ENCODE measurements at places on chromosomes 3 and 15.

GRCh38 chr15:25173241-25174028, 218.6 kb downstream of the SNRPN start:
- DNase-seq = no peak

GRCh38 chr3:186643493-186643892, 3.3 kb downstream of the FETUB start:
- DNase-seq = no peak

GRCh38 chr15:74060251-74060650, 22.1 kb downstream of the GOLGA6A start:
- no peak for DNase-seq

- DNase-seq = no peak
These were observed 91.3 kb downstream of the PLXNA1 start for GRCh38 chr3:127073941-127074820.

GRCh38 chr3:27186013-27186412, 183.2 kb downstream of the NEK10 start:
- no peak for DNase-seq

DNA sequence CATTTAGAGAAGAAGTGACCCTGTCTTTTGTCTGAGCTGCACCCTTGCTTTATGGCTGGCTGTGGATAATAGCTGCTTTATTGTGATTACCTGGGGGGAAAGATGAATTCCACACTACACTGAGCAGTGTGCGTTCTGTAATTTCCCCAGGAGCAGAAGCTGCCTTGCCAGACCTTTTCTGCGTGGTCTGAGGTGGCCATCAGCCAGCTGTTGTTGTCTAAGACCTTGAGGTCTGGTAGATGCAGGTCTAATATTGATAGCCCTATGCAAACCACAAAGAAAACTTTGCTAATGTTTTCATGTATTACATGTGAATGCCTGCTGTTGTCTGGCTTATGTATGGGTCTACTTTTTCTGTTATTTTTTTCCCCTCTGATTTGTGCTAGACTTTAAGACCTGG, 144.6 kb downstream of the THSD4 start:
- no peak for DNase-seq

DNA sequence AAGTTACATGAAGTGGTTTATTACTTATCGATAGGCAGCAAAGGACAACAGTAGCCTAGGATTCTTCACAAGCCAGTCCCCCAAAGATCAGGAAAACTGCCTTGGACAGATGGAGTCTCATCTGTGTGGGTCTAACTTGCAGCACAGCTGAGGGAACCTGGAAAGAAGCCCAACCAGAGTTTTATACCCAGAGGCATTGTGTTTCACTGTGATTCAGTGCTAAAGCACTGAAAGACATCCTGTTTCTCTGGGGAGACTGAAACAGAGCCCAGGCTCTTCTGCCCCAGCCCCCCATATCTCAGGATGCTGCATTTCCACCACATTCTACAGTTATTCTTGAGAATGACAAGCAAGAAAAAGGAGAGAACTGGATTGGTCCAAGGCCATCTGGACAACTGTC, 48.2 kb upstream of the PYDC2 start:
- DNase-seq = no peak

- DNase-seq = no peak
These were observed 210.7 kb upstream of the KCNH8 start for GRCh38 chr3:18937574-18937973.

DNA sequence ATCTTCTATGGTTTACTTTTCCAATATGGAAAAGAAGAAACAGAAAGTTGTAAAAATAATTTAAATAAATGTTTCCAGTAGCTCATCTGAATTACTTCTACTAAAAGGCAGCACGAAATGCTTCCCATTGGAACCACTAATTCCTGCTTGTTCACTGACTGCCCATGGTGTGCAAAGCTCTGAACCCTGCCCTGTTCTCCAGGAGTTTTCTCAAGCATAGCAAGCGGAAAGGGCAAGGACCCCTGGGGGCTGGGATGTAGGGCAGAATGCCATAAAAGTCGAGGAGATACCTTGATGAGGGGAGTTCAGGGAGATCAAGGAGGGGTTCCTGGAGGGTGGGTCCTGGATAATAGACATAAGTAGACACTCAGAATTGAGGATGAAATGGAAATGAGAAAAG, 35.3 kb upstream of the BNC1 start:
- no peak for DNase-seq

DNA sequence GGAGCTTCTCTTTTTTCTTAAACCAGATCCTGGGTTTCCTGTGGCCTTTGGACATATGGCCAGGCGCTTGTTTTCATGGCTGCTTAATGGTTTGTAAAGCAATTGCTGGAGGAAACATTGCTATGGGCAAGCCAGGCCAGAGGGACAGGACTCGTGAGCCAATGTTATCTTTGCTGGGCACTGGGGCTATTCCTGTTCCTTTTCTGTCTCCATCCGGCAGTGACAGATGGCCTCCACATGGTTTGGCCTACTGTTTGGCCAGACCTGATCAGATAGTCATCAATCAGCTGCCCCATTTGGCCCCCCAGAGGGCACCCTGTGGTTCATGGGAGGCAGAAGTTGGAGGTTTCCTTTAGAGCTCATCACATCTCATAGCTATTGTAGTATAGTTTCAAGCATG, 326.1 kb upstream of the ROPN1 start:
- no peak for DNase-seq

DNA sequence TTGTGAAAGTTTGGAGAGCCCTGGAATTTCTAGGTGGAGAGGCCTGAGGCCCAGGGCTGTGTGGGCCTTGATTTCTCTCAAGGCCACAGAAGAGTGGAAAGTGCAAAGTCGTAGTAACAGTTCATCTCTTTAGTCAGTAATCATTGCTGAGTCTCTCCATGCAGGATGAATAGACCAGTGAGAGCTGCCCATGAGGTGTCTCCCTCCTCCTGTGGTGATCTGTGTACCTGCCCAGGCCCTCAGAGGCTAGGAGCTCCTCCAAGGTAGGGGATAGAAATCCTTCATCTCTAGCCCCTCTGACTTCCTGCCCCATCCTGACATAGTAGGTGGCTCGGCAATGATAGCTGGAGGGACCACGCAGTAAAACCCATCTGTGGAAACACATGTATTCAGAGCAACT, 6.8 kb upstream of the IDH3A start:
- no peak for DNase-seq

DNA sequence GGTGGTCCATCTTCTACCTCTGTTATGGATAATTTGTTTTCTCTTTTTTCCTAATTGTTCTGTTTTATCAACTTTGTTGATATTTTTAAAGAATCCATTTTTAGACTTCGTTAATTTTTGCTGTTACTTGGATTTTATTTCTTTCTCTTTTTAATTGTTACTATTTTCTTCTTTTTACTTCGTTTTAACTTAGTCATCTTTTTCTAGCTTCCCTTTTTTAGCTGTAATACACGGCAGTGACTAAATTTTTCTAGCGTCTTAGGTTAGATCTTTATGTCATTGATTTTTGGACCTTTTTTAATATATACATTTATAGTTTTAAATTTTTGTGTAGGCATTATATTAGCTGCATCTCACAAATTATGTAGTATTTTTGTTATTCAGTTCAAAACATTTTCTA, 33.1 kb downstream of the ARIH2 start:
- DNase-seq = no peak

DNA sequence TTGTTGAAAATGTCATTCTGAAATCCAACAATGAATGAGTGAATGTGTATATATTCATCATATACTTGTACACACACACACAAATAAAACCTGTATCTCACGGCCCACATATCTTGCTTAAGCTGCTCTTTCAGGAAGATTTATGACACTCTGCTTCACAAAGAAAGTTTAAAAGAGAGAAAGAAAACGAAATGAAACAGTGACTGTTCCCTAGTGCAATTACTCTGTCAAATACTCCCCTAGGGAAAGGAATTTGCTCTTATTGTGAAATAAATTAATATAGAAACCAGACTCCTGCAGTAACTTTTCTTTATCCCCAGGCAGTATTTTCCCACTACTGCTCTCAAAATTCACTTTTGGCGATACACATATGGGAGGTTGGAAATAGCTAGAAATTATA, 329.1 kb downstream of the VPS13C start:
- no peak for DNase-seq

DNA sequence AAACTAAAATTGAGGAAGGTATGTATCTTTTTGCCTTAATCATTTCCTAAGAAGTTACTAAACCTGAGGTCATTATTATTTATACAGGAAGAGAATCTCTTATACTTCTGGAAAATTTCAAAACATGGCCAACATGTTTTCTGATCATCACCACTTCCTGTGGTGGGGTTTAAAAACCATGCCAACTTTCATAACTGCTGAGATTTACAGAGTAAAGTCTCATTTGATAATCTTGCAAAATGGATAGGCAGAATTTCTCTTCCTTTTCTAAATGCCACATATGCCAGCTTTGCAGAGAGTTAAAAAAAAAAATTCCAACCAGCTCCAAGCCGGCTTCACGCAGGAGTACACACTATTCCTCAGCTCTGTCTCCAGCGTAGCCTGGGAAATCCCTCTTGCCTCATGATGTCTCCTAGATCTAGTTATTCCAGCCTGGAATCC, 124.3 kb upstream of the SPRED1 start:
- no peak for DNase-seq

- DNase-seq = no peak
These were observed 1.5 kb downstream of the FAH start for GRCh38 chr15:80154336-80154735.

GRCh38 chr15:56917652-56918045, 795 bp upstream of the TCF12 start:
- DNase-seq = no peak

GRCh38 chr3:11140713-11141104, 13.6 kb upstream of the HRH1 start:
- DNase-seq = no peak

DNA sequence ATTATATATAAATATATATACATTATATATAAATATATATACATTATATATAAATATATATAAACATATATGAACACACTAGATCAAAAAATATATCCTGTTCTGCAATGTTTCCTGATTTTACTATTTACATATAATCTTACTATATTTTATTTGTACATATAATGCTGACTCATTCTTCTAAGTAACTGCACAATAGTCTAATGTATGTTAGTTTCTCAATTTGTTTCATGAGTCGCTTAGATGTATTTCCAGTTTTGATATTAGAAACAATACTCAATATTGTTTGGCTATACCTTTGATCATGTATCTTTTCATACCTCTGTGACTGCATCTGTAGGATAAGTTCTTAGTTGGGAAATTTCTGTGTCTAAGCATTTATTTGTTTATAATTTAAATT, 669.9 kb upstream of the CCDC54 start:
- DNase-seq = no peak

DNA sequence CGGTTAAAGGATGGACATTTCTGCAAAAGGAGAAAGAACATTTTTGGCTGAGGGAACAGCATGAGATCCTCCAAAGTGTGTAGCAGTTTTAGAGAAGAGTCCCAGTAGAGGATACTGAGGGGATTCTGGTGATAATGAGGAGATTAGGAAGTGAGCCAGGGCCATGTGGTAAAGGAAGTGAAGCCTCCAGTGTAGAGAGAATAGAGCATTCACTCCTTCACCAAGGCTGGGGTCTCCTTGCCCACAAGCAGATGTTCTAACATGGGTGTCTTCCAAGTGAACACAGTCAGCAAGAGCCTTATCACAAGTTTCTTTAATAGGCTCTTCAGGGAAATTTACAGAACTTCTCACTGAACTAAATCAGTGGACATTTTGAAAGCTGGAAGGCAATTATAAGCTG, 173.7 kb downstream of the SSR3 start:
- no peak for DNase-seq

DNA sequence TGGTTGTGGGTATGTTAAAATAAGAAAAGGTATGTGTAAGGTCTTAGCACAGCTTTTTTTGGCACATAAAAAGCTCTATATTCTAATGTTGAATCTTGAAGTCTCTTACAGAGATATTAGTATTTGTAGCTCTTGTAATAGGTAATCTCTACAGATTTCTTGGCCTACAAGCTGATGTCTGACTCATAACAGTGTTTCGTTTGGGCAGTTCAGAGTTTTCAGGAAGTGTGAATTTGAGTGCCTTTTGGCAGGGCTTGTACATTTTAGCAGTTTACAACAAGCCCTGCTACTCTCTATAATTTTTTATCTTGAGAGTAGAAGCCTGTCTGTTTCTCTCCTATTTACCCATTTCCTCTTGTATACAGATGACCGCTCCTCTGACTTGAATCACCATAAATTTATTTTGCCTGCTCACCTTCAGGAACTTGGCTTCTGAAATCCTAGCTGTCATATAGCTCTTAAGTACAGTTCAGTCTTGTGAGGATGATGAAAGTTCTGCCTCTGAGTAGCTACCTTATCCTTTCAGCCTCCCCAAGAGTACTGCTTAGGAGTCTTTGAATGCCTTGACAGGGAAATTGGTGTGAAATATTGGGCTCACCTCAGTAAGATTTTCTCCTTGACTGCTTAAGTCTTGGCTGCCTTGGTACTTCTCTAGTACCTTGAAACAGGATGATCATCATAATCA, 419.9 kb upstream of the RARB start:
- DNase-seq = no peak

- no peak for DNase-seq
These were observed 10.7 kb downstream of the H1-8 start for GRCh38 chr3:129553719-129554118.

DNA sequence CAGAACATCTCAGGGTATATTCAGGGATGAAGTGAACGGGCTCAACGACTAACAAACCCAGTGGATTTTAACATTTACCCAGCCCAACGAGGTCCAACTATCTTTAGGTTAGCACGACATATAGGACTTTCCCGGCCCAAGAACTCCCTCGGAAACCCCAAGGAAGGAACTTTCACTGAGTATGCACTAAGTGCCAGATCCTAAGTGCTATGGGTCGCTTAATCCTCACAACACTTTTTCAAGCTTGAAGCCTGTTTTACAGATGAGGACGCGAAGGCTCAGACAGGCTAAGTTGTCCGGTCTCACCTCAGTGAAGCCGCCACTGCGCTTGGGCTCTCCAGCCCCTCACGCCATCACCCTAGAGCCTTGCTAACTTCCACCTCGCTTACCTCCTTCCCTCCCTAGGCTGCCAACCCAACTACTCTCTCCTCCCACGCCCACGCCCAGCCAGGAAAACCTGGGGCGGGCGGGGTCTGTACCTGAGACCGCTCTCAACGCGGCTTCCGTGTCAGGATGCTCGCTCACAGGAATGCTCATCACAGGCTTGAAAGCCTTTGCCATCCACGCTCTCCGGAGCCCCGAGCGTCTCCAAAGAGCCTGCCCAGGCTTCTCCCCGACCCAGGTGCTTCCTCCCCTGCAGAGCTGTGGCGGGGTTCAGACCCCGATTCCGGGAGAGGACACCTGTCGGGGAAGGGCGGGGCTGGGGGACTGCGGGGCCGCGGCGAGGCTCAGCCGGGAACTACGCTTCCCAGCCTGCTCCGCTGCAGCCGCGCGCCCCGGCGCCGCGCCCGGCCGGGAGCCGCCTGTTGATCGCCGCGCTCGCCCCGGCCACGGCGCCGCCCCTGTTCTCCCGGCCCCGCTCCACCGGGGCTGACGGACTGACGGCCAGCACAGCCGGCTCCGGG, at the start of gene TMOD2:
TMOD2 (plus strand) TSS at position 806 of the 905 bp plus-strand sequence. CDS start 14,845 bp downstream, outside the sequence.
- no peak for DNase-seq

- no peak for DNase-seq
These were observed 465.4 kb downstream of the RBMS3 start for GRCh38 chr3:29746163-29746760.

- DNase-seq = no peak
These were observed 47.0 kb downstream of the GNB4 start for GRCh38 chr3:179404307-179404706.

All from right renal cortex interstitium (tissue), 3 donors.